ENCODE measurements at places on chromosomes 7 and 10.
A peak's percentile ranks its signal among the peaks of the same experiment; 100 is the strongest.

- no peak for DNase-seq
Measured at GRCh38 chr10:8463853-8464252, 409.4 kb downstream of the GATA3 start.

- DNase-seq = peak; percentile 4
Measured at GRCh38 chr7:155527664-155528063, 18.7 kb downstream of the CNPY1 start.

GRCh38 chr10:63591600-63592379, 70.6 kb downstream of the REEP3 start:
- no peak for DNase-seq

DNA sequence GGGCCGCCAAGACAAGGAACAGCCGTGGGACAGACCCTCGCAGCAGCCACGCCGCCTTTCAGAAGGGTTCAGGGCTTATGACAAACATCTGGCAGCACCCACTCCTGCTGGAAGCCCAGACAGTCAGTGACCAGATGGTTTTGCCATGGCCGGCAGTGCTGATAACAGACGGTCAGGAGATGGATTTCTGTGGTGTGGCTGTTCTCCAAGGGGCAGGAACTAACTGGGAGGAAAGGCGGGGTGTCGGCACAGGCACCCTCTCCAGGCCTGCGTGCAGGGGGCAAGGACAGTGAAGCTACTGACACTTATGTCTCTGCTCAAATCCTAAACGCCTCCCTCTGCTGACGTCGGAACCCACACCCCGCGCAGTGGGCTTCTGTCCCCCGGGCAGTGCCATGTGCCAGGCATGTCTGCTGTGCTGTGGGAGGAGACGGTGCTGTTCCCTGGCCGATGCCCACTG, 416.1 kb downstream of the DNAJB6 start:
- no peak for DNase-seq

Data from activated CD8-positive, alpha-beta memory T cell treated with anti-CD3 and anti-CD28 coated beads for 24 hours (primary cell).